Astrocyte of the spinal cord (primary cell): ENCODE measurements at places on chromosomes 1 and 21.

DNA sequence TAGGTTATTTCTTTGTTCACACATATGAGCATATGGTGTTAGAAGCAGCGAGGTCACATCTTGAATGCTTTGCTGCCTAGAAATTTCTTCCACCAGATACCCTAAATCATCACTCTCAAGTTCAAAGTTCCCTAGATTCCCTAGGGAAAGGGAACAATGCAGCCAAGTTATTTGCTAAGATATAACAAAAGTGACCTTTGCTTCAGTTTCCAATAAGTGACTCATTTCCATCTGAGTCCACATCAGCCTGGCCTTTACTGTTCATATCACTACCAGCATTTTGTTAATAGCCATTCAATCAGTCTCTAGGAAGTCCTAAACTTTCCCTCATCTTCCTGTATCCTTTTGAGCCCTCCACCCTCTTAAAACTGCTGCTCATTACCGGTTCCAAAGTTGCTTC lies 1502.5 kb downstream of the KCNT2 start:
- DNase-seq = no peak

DNA sequence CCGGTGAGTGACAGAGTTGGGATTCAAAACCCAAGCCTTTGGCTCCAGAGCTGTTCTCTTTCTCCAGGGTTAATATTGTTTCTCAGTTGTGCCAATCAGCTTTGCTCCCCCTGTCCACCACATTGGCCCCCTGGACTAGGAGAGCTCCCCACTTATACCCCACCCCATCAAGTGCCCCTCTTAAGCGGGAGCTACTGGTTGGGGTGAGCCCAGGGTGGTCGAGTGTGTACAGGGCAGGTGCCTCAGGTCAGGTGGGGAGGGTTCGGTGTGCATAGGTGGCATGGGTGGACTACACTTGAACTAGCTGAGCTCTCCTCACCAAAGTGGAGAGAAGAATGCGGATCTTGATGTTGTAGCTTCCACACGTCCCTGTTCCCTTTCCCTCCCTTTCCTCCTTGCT lies 14.2 kb downstream of the KCNA2 start:
- no peak for DNase-seq

- peak; percentile 2 for DNase-seq
Measured at GRCh38 chr1:176735201-176735600, 272.2 kb downstream of the PAPPA2 start.

DNA sequence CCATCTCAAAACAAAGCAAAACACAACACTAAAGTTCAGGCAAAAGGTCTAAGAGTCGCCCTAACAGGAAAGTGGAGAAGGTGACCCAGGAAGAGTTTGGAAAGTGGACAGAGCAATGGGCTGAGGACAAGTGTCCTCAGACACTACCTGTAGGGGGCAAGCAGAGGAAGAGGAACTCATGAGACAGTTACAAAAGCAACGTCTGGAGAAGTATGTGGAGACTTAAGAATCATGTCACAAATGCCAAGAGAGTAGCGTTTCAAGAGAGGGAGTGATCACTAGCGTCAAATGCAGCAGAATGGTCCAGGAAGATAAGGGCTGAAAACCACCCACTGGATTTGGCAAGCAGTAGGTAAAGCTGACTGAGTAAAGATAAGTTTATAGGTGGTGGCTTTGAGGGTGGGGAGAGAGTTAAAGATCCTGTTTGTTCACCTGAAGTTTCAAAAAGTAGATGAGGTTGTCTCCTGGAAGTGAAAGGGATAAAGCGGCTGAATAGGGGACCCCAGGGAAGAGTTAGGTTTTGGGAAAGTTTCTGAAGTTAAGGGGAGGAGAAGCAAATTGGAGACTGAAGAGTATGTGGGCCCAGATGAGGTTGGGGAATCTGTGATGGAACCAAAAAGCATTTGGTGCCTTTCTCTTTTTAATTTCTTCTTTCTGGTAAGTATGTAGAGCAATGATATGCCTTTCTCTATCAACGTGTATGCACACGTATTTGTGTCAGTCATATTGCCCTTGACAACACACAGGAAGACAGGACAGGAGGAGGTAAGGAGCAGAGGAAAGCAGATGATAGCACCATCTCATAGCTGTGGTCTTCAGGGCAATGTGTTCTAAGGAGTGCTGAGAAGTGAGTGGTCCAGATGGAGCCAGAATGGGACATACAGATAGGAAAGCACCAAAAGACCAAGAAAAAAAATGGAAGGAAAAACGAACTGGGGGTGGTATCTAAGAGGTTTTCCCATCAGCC lies 3.1 kb downstream of the BSDC1 start:
- no peak for DNase-seq

- DNase-seq = no peak
Measured at GRCh38 chr21:25507522-25507921, 99.8 kb downstream of the MRPL39 start.

- DNase-seq = no peak
Measured at GRCh38 chr1:37238364-37239224, 204.3 kb upstream of the GRIK3 start.

GRCh38 chr1:180535418-180535999 lies 23.3 kb upstream of the OVAAL start:
- DNase-seq = no peak

DNA sequence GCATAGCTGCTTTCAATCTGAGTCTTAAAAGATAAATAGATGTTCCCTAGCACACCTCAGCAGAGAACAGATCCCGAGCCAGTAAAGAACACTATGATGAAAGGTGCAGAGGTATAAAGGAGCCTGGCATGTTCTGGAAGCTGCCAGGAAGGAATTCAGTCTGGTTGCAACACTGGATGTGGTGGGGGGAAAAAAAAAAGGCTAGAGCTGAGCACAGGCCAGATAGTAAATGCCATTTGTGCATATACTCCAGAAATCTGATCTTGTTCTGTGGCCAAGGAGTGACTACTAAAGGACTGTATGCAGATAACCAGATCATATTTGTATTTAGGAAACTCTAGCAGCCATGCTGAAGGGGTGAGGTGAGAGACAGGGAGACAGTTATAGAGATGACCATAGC lies 240.3 kb downstream of the VAV3 start:
- DNase-seq = peak; percentile 14

DNA sequence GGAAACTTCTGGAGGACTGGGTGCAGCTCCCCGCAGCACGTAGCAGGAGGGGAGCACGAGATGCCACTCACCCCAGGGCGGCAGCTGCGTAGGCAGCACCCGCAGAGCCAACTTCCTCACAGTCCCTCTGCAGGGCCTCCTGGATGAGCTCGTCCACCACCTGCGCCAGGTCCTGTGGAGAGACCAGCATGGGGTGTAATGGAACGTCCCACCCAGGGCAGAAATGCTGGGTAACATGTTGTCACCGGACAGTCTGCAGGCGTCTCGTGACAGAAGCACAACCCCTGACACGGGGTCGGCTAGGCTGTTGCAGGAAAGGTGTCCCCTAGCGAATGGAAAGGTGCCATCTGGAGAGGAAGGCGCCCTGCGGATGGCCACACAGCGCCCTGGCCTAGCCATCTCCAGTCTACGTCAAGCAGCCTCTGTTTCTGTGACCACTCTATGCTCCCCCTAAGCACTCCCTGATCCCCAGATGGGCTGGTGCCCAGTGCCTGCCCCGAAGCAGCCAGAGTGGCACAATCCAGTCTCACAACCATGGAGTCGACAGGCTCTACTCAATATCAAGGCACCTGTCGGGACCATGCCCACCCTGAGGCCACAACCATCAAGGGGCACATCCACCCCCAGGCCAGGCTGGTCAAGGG lies 21.2 kb downstream of the MCM3AP start:
- DNase-seq = no peak

GRCh38 chr1:3597599-3597964 lies 13.7 kb downstream of the MEGF6 start:
- DNase-seq = no peak

GRCh38 chr1:245195398-245195797 lies 40.6 kb downstream of the KIF26B start:
- DNase-seq = no peak

GRCh38 chr1:227884370-227885134 lies 63.2 kb downstream of the WNT9A start:
- DNase-seq = no peak

DNA sequence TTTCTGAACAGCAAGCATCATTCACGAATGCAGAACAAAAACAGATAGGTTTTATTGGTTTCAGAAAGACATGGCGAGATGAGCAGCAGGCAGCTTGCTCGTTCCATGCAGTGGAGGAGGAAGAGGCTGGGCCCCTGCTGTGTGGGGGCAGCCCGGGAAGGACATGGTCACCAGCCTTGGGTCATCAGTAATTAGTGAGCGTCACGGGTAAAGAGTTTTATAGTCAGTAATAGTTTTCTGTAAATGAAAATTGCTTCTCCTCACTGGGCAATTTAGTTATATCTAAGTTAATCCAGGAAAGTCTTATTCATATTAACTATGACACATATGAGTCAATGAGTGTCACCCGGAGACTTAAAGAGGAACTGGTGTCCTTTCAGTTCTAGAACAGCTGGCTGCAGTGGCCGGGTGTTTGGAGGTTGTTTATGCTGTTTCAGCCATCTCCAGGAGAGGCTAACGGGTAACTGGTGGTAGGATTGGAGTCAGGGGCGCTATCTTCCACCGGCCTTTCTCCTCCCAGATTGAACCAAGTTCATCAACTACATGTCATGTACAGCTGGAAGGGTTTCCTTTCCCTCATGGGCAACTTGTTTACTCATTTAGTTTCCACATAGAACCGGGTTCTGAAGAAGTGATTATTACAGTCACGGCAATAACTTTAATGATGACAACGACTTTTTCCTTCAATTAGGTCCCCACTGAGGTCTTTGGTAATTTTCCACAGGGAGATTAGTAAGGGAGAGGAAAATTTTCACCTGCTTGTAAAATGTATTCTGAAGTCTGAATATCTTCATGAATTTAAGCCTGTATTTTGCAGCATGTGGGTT lies 34.6 kb upstream of the SLC45A1 start:
- DNase-seq = no peak

- DNase-seq = no peak
Measured at GRCh38 chr1:25477448-25478034, 46.8 kb downstream of the MACO1 start.

DNA sequence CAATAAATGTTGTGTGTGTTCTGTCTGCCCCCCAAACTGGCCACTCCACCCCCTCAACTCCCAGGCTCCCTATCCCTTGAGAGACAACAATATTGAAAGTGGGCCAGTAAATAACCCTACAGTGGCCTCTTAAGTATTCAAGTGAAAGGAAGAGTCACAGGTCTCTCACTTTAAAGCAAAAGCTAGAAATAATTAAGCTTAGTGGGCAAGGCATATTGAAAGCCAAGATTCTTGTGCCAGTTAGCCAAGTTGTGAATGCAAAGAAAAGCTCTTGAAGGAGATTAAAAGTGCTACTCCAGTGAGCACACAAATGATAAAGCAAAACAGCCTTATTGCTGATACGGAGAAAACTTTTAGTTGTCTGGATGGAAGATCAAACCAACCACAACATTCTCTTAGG lies 158.4 kb downstream of the GABPA start:
- DNase-seq = no peak

DNA sequence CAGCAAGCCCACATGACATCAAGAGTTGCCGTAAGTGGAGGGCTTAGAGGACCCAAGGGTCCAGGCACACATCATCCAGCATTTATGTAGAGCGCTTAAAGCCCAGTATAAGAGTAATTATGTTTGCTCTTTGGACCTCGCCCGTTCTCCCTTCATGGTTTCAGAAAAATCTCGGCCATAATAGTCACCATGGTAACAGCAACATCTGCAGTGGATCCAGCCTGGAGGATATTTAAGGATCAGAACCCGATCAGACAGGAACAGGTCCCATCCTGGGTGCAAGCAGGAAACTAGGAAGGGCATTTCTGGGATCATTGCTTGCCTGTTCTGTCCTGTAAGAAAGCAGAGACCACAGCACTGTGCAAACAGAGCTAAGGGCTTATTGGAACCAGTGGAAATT lies 89.9 kb upstream of the KAZN start:
- DNase-seq = no peak

DNA sequence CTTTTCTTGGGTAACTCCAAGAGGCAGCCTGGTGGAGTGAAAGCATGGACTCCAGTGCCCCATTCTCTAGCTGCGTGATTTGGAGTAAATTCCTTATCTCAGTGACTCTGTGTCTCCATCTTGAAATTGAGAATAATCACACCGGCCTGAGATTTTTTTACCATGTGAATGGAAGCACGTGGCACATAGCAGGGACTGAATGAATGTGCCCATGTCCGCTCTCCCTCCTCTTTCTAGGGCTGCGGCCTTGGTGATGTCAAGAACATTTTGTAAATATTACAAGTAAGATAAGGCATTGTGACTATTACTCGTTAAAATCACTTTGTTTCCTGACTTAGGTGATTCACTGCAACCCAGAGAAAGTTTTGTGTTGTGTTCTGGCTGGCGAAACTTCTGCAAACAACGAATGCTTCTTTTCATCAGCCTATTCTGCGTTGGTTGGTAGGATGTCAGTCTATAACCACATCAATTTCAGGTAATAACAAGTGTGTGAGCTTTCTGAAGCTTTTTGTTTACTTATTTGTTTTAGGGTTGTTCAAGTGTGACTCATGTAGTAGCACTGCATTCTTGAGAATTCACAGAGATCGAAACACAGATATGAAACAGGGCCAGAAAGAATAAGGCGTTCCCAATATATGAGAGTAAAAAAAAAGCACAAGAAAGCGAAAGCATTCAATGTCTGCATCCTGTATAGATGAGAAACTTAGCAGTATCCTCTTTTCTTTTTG lies 135.7 kb upstream of the SLC45A1 start:
- peak; percentile 84 for DNase-seq

DNA sequence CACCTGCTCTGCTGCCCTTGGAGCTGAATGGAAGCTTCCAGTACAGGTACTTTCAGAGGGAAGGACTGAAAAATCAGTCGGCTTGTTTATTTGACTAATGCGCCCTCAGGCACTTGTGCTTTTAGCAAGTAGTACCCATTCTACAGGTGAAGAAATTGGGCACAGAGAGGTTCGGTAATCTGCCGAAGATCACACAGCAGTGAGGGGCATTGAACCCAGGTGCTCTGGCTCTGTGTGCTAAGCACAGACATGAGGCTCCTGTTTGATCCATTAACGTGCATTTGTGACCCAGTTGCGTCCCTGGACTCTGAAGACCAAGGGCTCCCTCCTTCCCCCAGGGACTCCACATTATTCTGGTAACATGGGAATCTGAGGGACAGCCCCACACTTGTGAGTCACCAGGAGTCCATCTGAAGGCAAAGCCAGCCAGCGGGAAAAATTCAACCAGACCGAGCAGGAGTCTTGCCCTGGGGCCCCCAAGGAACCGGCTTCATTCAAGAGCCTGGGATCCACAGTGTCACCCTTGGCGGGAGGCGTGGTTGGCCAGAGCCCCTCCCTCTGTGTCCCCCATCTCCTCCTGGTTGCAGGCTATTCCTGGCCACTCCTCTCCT lies 192.4 kb upstream of the ARHGEF16 start:
- DNase-seq = no peak

DNA sequence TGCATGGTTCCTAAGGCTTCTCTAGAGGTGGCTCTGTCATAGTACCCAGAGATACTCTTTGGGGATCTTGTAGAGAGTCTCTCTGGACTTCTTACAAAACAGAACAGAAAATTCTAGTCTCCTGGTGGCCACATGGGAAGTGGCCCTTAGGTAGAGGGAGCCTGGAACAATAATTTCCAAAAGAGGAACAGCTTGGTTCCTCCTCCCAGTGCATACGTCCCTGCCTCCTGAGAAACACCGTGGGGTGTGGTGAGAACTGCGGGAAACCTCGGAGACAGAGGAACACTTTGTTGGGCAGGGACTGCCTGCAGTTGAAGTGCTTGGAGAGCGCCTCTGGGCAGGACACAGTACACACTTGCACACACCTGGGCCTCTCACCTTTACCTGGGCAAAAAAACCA lies 38.8 kb upstream of the EPHA8 start:
- no peak for DNase-seq
